ENCODE measurements at places on chromosomes 16 and 17.

DNA sequence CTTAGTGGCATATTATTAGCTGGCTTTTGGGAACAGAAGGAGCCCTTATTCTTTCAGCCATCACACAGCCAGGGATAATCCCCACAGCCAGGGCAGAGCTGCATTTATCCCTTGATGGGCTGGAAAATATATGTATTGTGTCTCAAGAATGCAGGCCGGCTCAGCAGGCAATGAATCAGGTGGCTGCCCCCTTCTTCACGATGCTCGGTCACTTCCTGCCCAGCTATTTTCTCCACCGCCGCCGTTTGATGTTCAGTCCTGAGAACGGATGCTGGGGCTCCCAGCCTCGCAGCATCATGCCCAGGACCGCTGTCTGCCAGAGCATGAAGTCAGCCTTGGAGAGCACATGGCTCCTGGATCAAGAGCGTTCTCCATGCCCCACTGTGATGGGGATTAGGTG, 4.3 kb upstream of the MYH3 start:
- DNase-seq, result no peak

DNA sequence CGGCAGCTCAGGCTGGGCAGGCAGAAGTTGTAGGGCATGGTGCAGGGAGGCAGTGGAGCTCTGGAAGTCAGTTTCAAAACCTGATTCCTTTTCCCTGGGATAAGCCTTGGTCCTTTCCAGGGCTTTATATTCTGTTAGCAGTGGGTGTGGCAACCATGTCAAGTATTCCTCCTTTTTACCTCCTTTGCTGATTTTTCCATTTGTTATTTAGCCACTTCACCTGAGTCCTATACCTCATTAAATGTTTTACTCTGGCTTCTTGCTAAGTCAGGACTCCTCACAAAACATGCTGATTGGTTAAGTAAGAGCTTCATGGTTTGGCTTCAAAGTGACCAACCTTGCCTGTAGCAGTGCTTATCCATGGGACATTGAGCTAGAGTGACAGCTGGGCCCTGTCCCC, at the start of gene KRT33B:
Gene KRT33B (minus strand): TSS at position 101 of the 400 bp plus-strand sequence. CDS start 63 bp downstream, at position 38.
- no peak for DNase-seq

DNA sequence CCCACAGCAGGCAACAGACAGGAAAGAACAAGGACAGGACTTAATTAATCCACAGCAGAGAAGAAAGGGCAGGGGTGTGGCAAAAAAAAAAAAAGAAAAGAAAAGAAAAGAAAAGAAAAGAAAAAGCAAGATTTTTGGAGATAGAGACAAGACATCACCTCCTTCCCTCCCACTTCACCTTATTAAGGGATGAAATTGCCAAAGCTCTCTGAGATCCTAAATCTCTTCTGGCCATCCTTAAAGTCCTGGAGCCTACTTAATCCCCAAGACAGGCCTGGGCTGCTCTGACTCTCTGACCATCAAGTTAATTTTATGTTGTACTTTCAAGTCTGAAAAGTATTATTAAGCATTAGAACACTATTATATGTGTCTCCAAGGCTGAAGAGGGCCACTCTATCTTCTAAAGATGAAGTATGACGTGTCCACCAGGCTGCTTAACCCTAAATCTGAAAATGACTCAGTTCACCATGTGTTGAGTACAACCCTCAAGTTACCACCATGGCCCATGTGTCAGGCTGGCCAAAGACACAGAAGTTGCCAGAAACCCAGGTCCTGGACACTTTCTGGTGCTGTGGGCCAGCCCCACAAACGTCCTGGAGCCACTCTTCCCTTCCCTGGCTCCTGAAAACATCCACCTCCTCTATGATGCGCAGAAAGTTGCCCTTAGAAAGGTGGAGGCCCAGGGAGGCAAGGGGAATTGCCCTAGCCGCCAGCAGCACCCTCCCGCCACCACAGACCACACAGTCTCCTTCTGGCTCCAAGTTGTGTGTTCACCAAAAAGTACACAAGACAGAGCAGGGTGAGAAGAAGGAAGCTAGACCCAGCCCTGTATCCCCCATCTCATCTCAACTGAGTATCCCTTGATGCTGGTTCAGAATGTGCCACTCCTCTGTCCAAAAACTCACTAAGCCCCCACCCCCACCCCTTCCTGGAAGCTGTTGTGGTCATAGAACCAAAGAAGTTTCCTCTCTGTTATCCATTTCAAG, 2.7 kb downstream of the SOCS1 start:
- no peak for DNase-seq

GRCh38 chr17:51149163-51149562, 4.2 kb upstream of the NME1 start:
- DNase-seq, result no peak

DNA sequence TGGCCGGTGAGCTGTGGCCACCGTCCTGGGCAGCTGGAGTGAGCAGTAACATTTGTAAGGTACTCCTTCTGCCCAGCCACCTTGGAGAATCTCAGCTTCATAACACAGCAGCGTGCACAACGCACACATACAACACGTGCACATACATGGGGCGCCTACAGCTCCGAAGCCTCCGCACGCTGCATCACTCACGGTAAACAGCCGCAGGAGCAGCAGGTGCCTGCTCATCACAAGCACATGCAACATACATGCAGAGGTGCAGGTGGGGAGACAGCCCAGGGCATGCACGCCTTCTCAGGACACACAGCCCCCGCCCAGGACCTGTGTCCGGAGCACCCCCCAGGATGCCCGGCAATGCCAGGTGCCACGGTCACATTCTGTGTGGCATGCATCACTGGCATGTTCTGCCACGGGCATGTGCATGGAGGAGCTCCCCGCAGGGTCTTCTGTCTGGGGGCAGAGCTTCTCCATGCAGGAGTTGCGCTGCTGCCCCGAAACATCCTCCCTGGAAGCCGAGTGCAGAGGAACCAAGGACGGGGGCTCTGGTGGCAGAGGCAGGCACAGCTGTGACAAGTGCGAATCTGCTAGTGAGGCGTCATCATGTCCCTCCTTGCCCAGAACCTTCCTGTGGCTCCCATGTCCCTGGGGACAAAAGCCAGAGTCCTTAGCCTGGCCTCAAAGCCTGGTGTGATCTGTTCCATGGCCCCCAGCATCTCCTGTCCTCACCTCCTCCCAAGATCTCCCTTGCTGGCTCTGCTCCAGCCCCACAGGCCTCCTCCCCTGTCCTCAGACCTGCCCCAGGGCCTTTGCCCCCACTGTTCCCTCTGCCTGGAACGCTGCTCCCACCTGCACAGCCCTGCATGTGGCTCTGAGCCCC, 184.0 kb upstream of the GSE1 start:
- no peak for DNase-seq

GRCh38 chr16:57192146-57192545, 6.0 kb downstream of the RSPRY1 start:
- no peak for DNase-seq

GRCh38 chr17:9355846-9356245, 219.8 kb downstream of the STX8 start:
- DNase-seq, result no peak

- no peak for DNase-seq
These were observed 26.2 kb upstream of the IRF8 start for GRCh38 chr16:85872734-85873133.

DNA sequence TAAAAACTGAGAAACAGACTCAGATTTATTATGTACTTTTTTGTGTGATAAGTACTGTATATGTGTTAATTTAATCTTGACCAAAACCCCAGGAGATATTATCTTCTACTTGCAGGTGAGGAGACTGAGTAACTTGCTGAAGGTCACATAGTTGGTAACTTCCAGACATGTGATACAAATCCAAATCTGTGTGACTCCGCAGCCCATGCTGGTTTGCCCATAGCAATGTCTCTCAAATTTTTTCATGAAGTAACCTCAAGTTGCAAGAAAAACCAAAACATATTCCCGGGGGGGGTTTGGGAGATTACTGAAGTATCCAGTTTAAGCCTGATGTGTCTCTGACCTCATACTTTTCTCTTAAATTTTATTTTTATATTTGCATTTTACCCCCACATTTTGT, 3.3 kb downstream of the TEX14 start:
- DNase-seq, result no peak

DNA sequence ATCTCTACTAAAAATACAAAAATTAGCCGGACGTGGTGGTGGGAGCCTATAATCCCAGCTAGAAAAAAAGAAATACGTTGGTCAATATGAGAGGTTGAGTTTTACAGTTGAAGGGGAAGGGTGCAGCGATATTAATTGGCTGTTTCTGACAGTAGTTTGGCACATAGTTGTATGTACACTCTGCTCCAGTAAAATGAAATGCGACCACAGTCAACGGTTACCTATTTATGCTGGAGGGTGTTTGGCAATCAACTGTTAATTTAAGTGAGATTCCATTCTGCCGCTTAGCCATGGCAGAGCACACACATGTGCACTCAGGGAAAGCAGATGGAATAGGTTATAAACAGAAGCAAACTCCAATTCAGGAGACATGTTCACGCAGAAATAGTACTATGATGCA, 9.3 kb upstream of the ZNF594 start:
- no peak for DNase-seq

DNA sequence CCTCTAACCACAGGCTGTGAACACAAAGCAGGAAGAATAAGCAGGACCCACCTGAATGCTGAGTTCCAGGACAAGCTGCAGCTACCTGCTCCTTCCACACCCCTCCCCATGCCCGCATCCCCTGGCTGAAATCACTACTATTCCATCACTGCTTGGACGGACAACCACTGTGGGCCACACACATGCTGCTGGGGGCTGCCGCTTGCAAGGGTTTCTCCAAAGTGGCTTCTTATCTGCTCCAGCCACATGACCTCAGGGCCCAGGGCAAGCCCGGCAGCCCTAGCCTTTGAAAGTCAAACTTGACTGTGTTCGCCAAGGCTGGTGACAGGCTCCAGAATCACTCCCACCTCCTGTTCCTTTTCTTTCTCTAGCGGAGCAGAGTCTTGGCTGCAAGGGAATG, 18.4 kb downstream of the FA2H start:
- no peak for DNase-seq
